ENCODE measurements at places on chromosomes 2 and 18.

DNA sequence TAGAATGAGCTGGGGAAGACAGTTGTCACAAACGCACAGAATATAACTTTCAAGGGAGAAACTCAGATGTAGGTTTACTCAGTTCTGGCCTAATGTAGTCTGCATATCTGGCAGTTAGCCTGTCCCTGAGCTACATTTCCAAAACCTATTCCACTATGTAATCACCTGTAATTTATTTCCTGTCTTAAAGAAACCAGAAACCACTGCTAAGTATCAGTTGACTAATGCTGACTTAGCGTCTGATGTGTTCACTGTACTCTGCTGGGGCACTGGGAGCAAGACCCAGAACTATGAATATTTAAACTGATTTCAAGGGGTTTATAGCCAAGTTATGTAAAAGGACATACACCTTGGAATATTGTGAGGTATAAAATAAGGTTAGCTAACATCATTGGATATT lies 1995.2 kb upstream of the PIK3C3 start:
- DNase-seq, result peak; percentile 13

DNA sequence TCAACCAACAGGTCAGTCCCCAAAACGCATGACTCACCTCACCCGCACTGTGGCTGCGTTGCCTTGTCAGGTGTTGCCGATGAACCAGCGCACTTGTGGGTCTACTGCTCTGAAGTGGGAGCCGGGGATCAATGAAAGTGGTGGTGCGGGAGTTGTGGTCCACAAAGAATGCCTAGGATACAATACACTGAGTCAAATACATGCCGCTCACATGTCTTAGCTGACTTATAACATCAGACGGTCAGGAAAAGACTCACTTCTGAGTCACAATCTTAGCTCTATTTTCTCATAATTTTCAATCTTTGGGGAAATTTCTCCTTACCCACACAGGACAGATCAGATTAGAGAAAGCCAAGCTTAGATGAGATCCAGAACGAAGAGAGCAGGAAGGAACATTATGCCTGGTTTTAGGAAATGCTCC lies 107.1 kb upstream of the STK17B start:
- peak; percentile 76 for DNase-seq

DNA sequence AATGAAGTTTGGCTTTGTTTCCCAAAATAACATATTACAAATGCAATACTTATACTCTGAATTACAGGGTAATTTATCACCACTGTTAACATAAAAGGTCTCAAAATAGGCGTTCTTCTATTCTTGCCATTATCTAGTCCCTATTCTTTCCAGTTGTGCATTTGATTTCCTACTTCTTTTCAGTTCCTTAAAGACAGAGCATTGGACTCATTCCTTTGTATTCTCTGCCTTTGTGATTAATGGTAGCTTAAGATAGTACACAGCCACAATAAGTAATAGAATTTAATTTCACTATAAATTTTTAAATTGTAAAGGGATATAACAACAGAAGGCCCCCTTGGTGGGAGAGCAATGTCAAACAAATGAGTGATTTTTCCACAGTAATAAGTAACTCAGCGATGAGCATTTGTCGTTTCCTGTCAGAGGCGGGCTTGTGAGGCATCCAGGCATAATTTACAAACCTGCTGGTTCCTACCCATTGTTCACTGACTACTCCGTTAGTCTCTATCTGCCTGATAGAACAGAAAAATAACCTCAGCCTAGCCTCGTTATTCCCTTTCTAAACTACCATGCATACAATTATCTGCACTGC lies 456.6 kb upstream of the REG3G start:
- no peak for DNase-seq

GRCh38 chr2:41764131-41764530 lies 283.7 kb upstream of the PKDCC start:
- no peak for DNase-seq

DNA sequence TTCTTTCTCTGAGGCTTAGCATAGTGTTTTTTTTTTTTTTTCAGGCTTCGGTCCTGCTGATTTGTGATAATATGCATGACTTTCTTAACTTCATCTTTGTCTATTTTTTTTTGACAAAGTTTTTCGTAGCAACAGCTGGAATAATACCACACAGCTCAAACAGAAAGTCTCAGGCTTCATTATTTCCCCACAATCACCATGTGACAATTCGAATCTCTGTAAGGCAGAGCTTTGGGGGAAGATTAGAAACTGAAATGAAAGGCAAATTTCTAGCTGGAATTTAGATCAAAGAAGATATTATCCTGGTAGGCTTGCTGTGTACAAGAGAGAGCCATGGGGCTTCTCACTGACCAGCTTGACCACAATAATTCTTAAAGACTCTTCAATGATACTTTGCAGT lies 12.2 kb upstream of the CD28 start:
- DNase-seq, result peak; percentile 65

GRCh38 chr2:233453916-233454315 lies 99.6 kb downstream of the DGKD start:
- no peak for DNase-seq

- no peak for DNase-seq
Observed at GRCh38 chr2:37267685-37268084, 36.2 kb downstream of the NDUFAF7 start.

- DNase-seq, result peak; percentile 57
Observed at GRCh38 chr2:162591403-162592083, 247.0 kb downstream of the KCNH7 start.

DNA sequence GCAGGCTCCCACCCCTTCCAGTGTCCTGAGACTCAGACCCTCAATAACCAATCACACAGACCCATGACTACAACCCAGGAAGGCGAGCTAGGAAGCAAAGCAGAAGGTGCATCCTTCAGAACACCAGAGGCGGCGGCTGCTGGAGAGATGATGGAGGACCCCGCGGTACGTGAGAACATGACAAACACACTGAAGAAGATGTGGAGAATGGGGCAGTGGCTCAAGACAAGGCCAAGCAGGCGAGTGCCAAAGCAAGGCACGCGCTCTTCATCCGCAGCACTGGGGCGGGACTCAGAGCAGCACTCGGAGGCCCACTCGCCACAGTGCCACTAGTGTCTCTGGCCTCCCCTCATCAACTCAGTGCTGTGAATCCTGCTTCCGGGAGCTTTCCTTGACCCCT lies 13.7 kb downstream of the ERFE start:
- DNase-seq, result no peak

GRCh38 chr18:51151568-51152511 lies 45.6 kb downstream of the MEX3C start:
- DNase-seq, result no peak

DNA sequence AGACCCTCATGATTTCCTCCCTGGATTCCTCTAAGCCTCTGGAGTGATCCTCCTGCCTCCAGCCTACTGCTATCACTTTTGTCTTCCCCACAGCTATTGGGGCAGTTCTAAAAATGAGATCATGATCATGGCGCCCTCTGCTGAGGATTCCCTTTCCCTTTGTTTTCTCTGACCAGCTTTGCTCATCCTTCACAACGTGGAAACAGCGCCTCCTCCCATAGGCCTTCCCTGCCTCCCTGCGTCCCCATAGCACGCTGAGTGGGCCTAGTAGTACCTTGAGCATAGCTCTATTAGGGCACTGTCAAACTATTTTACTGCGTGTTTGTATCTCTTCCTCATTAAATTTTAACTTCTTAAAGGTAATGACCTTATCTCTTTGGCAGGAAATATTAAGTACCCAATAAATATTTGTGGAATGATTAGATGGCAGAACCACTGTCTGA lies 207.0 kb upstream of the FANCL start:
- DNase-seq, result peak; percentile 82

DNA sequence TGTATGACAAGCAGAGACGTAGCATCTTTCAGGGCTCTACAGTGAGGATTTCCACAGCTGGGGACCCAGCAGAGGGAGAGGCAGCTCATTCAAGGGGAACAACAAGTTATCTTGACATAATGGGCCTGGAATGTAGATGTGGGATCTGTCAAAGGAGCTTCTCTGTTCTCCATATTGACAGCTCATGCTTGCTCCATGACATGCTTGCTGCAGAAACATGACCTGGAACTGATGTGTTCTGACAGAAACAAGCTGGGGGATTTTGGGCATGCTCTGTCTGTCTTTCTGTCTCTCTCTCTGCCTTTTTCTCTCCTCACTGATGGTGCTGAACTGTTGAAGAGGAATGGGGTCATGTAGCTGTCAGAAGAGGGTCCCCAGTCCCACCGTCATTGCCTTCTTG lies 79.6 kb downstream of the MMADHC start:
- no peak for DNase-seq

GRCh38 chr2:216183462-216183861 lies 74.3 kb downstream of the XRCC5 start:
- DNase-seq, result no peak

- DNase-seq, result no peak
Observed at GRCh38 chr2:230938098-230938497, 13.1 kb upstream of the GPR55 start.

GRCh38 chr2:136284226-136285119 lies 166.5 kb upstream of the CXCR4 start:
- DNase-seq, result no peak

DNA sequence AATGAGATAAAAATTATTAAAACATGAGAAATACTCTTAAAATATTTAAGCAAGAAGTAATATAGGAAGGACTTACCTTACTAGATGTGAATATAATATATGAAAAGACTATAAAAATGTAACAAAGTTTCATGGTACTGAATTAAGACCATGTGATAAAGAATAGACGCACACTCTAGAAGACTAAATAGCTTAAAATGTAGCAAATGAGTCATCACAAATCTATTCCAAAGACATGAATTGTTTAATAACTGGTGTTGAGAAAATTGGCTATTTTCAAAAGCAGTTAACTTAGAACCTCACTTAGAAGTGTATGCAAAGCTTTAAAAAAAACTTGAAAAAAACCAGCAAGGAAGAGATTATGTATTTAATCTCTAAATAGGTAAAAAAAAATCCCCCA lies 64.1 kb downstream of the POLE4 start:
- peak; percentile 57 for DNase-seq

GRCh38 chr2:163630836-163631235 lies 105.0 kb downstream of the FIGN start:
- peak; percentile 42 for DNase-seq

- peak; percentile 95 for DNase-seq
Observed at GRCh38 chr2:61536572-61537276, 1.4 kb downstream of the XPO1 start.

DNA sequence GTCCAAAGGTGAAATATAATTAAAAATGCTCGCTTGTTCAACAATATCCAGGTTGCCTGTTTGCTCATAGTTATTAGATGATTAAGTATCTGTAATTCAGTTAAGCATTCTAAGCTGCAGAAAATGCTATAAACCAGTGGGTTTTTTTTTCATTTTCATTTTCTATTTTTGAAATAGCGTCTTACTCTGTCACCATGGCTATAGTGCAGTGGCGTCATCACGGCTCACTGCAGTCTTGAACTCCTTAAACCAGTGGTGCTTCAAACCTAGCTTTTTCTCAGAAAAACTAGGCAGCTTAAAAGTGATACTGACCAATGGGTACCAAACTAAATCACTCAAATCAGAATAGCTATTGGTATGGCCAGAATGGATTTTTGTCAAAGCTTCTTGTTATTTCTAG lies 925.2 kb downstream of the TSN start:
- no peak for DNase-seq

- no peak for DNase-seq
Observed at GRCh38 chr2:129623783-129624182, 355.7 kb upstream of the RAB6C start.

DNA sequence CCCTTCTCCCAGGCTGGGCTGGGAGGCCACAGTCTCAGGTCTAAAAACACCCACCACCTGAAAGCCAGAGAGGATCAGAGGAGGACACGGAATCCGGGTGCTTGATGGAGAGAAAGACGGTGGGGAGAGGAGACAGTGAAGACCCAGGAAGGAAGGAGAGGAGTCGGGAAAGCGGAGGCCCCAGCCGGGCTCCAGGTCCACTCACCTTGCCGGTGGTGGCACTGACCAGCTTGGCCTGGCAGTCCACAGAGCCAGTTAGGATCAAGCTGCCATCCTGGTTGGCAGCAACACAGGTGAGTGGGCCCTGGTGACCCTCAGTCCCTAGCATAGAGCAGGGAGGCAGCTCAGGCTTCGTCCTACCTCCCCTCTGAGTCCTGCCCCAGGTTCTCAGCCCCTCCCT lies 4.3 kb downstream of the AAMP start:
- DNase-seq, result no peak

- DNase-seq, result peak; percentile 83
Observed at GRCh38 chr2:216742411-216742810, 47.1 kb upstream of the IGFBP5 start.

DNA sequence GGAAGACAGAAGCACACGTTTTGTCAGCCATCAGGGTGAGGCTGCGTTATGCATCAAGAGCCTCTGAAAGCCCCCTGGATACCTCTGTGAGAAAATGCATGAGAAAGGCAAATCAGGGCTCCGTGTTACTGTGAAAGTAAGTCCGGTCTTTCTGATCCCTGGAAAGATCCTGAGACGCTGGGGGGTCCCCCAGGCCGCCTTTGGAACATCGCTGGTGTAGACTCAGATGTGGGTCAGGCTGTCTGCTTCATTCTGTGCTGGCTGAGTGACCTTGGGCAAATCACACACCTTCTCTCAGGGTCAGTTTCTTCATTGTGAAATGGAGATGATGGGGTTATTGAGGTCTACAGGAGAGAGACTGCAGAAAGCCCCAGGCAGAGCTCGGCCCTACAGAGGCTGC lies 42.0 kb upstream of the HS6ST1 start:
- no peak for DNase-seq

DNA sequence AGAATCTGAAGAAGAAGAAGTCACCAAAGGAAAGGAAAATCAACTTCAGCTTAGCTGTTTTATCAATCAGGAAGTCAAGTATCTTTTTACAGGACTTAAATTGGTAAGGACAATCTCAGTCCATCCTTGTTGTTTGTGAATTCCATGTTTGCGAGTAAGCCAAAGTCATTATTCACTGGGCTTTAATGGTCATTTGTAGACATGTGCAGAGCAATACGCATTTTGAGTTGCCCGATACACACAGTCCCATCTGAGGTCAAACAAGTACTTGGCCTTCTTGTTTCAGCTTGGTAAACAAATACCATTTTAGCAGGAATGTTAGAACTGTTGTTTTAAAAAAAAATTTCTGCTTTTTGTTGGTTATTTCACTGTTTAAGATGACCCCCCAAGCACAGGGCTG lies 40.9 kb downstream of the USP14 start:
- no peak for DNase-seq

DNA sequence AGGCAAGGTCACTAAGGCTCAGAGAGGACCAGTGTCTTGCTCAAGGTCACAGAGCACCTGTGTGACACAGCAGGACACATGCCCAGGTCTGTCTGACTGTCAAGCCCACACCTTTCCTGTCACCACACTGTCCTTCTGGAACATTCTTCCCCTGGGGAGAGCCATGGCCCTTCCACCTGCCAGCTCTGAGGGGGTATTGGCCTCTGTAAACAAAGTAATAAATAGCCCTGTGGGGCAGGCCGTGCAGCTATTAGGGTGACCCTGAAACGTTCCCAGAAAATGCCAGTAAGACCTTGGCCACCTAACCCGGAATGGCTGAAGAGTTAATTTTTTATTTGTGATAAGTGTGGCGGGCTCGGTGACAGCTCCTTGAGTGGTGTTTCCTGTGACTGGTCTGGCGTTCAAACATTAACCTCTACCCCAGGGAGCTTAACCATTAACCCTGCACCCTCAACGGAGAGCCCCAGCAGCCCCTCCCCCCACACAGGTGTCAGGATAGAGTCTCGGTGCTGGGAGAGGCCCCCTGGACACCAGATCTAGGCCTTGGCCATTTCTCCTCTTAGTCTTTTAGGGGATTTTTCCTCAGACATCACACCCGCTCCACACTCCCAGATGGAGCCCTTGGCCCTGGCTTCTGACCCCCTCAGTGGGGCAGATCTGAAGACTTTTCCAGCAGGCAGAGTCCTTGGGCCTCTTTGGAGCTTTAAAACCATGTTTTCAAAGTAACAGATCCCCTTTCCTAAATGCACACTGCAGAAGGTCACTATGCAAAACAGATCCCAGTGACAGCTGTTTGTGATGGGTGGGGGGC lies 36.6 kb downstream of the SCTR start:
- DNase-seq, result no peak
